Activated gamma-delta T cell treated with anti-CD3 and anti-CD28 coated beads, Interleukin-2, amount 50 U/mL, for 16 hours (primary cell): ENCODE measurements at places on chromosomes 7 and 10.

- DNase-seq: no peak
Measured at GRCh38 chr10:89887406-89887805, 186.0 kb downstream of the KIF20B start.

DNA sequence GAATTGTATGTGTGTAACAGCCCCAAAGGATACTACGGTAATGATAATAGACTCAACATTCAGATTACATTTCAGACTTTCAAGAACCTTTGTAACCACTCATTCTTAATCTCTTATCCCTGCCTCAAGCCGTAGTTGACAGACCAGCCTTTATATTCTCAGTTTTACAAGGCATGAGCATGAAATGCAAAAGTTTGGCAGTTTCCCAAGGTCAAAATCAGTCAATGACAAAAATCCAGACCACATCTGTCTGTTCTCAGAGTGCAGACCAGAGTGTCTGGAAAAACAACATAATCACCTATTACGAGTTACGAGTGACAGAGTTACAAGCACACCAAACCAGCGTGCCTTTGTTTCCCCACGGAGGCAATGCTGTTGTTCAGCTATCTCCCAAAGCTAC lies 178.6 kb upstream of the LRGUK start:
- no peak for DNase-seq

- no peak for DNase-seq
Measured at GRCh38 chr10:76285012-76285411, 853.6 kb downstream of the LRMDA start.

DNA sequence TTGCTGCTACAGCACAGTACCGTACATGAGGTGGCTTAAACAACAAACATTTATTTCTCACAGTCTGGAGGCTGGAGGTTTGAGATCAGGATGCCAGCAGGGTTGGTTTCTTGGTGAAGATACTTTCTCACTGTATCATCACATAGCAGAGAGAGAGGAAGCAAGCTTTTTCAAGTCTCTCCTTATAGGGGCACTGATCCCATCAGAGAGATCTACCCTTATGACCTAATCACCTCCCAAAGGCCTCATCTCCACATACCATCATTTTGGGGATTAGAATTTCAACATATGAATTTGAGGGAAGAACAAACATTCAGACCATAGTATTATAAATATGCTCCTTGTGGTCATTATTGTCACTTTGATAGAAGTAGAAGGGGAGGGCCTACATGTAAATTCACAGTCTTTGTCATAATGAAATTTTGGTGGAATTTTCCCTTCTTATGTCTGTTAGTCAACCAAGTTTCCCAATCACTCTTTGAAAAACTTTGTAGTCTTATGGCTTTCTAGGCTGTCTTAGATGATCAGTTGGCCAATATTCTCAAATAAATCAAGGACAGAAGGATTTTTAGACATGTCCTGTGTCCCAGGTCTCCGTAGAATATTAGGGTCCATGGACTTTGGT lies 606.2 kb downstream of the LRMDA start:
- DNase-seq: no peak

DNA sequence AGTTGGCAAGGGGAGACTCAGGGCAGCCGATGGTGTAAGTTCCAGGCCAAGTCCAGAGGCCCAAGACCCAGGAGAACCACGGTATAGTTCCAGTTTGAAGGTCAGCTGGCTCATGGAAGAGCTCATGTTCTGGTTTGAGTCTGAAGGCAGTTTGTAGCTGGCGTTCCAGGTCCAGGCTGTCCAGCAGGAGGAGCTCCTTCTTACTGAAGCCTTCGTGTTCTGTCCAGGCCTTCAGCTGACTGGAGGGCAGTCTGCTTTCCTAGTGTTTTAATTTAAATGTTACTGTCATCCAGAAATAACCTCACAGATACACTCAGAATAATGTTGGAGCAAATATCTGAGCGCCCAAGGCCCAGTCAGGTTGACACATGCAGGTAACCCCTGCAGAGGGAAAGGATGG lies 4.2 kb downstream of the SUN1 start:
- DNase-seq: no peak
